SW 1271 (cell line): ENCODE measurements at places on chromosomes 4 and X.

DNA sequence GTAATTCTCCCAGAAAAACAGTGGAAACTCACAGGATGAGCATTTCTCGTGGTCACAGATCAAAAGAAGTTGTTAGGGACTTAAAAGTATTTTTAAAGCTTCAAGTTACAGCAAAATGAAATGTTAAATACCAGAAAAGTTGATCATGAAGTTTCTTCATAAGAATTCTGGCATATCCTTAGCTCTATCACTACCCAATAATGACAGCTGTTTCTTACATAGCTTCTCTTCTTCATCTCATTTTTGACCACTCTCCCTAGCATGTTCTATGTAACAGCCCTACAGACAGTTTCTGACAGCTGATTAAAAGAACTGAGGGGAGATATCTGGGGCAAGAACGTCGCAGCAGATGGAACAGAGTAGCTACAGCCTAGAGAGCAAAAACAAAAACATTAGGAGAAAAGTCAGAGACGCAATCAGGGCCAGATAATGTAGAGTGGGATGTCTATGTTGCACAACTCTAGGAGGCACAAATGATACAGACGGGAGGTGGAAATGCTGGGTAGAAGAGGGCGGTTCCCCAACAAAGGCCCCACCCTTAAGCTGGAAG is 108.7 kb downstream of the CORIN start:
- DNase-seq = no peak

- no peak for DNase-seq
These were observed 400.9 kb upstream of the FGF13 start for GRCh38 chrX:139112432-139112831.

DNA sequence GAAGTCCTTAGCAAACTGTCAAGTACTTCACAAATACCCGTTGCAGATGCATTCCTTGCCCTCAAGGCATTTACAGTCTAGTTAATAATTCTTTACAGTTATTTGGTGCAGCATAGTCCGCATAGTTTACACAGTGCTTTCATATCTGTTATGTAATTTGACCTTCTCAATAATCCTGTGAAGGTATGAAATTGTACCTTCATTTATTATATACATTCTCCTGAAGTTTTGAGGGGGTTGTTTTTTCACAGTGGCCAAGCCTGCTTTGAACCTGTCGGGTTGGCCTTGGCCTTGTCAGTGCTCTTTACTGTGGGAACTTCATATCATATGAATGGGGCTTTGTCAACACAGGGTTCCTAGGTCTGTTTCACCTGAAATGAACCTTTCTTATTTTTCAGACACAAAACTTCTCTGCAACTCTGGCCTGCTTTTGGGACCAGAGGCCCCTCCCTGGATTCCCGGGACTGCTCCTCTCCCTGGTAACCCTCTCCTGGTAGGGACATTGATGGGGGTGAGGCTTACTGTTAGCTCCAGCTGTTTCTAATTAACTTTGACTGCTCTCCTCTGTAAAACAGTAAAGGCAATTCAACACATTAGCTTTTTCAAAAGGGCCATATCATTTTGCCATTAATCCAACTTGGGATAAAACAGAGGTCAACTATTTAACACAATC is 9.1 kb downstream of the IGFBP7 start:
- no peak for DNase-seq

DNA sequence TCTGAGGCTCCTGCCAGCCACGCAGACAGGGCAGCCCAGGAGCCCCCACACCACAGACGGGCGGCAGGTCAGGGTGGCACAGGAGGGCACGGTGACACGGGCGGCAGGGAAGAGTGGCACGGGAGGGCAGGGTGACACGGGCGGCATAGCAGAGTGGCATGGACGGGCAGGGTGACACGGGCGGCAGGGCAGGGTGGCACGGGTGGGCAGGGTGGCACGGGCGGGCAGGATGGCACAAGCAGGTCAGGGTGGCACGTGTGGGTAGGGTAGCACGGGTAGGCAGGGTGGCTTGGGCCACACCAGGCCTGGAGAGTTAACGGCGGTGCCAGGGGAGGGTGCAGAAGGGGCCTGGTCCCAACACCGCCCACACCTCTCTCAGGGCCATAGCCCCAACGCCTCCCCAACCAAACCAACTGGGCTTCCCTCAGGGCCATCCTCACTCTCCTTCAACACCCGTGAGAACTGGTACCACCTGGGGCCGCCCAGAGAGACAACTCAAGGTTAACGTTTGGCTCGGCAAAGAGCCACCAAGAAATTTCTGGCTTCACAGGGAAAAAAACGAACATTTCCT is 3.4 kb downstream of the CTBP1 start:
- DNase-seq = no peak
